HL-60 (cell line): ENCODE measurements at places on chromosomes 2 and 18.
A peak's percentile ranks its signal among the peaks of the same experiment; 100 is the strongest.

DNA sequence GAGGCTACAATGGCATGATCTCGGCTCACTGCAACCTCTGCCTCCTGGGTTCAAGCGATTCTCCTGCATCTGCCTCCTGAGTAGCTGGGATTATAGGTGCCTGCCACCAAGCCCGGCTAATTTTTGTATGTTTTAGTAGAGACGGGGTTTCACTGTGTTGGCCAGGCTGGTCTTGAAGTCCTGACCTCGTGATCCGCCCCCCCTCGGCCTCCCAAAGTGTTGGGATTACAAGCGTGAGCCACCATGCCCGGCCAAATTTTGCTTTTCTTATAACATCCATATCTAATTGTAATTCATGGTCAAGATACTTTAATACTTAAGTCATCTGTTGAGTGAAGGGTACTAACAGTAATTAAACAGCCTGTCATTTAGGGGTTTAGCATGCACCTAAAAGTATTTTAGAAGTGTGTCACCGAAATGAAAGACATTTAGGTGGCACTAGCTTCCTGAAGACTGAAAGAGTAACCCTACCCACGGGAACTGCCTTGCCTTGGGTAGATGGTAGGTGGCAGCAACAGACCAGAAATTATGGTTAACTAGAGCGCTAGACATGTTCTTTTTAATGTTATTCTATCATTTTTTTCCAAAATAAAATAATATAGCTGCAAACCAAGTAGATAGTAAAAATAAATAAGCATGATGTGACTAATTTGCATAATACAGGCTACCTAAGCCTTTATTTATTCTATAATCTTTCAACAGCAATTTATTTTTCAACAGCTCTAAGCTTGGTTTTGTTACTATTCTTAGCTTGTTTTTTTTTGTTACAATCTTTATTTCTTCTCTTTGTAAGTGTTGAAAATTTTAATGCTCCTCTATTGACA, 8.6 kb upstream of the ACYP2 start:
- peak; percentile 12 for DNase-seq

GRCh38 chr2:121076498-121076820, 208.5 kb downstream of the TFCP2L1 start:
- no peak for DNase-seq

DNA sequence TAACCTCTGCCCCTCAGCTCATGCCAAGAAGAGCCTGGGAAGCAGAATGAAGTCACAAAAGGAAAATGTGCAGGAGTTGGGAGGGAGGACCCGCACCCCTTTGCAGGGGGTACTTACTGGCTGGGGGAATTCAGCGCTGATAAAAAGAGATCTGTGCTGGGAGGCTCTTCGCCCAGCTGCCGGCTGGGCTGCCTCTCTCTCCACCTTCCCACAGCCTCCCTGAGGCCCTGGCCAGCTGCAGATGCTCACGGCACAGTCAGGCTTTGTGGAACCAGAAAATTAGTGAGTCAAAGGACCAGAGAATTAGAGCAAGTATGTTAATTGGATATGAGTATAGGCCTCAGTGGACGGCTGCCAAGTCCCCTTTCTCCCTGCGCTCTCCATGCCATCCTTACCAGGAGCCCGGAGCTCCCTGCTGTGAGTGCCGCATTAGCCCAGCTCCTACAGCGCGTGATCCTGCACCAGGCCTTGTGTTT, 181.7 kb upstream of the SH3BP4 start:
- DNase-seq: no peak

DNA sequence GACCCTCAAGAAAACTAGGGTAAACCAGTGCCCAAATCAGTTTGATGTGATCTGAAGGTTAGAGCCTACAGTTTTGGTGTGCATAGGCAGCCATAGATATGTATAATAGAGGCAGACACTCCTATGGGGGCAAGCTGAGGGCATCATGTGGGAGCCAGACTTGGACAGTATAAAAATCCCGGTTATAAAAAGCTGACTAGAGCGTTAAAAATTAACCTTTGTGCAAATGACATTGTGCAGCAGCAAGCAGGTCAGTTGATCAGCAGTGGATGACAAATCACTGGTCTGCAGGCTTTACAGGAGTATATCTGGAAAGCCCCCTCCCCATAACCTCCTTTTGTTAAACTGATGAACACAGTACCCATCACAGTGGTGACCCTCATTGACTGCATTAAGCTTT, 107.8 kb downstream of the CTNNA2 start:
- DNase-seq: no peak

- no peak for DNase-seq
Observed at GRCh38 chr2:186560254-186560653, 29.6 kb upstream of the ITGAV start.

- no peak for DNase-seq
Observed at GRCh38 chr18:12074736-12075135, 18.9 kb upstream of the ANKRD62 start.

- DNase-seq: no peak
Observed at GRCh38 chr18:3150274-3150673, 69.5 kb downstream of the MYOM1 start.

GRCh38 chr18:49768051-49768391, 45.3 kb downstream of the ACAA2 start:
- no peak for DNase-seq

GRCh38 chr2:6845312-6845711, 20.4 kb downstream of the CMPK2 start:
- DNase-seq: peak; percentile 31
